Activated CD4-positive, alpha-beta T cell treated with anti-CD3 and anti-CD28 coated beads for 24 hours (primary cell): ENCODE measurements at places on chromosomes 1 and 21.

DNA sequence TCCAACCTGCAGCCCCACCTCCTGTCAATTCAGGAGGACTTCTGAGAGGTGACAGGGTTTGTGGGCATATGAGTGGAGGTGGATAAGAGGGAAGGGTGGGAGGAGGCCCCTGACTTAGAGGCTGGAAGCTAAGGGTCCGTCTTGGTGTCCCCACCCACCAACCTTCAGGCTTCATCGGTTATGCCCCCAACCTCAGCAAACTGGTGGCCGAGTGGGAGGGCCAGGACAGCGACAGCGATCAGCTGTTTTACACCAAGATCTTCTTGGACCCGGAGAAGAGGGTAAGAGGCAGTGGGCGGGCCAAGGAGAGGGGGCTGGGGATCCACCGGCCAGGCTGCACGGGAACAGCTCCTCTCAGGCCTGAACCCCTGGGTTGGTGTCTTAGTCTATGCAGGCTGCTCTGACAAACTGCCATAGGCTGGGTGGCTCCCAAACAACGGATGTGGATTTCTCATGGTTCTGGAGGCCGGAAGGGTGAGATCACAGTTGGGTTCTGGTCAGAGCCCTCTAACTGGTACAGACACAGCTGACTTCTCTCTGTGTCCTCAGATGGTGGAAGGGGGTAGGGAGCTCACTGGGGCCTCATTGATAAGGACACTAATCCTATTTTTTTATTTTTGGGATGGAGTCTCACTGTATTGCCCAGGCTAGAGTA, 18.1 kb downstream of the PLOD1 start:
- no peak for DNase-seq

- peak; percentile 19 for DNase-seq
These were observed 38.6 kb downstream of the C21orf91 start for GRCh38 chr21:17780539-17780938.

GRCh38 chr21:33901412-33902288, 14.0 kb downstream of the ATP5PO start:
- DNase-seq = no peak

DNA sequence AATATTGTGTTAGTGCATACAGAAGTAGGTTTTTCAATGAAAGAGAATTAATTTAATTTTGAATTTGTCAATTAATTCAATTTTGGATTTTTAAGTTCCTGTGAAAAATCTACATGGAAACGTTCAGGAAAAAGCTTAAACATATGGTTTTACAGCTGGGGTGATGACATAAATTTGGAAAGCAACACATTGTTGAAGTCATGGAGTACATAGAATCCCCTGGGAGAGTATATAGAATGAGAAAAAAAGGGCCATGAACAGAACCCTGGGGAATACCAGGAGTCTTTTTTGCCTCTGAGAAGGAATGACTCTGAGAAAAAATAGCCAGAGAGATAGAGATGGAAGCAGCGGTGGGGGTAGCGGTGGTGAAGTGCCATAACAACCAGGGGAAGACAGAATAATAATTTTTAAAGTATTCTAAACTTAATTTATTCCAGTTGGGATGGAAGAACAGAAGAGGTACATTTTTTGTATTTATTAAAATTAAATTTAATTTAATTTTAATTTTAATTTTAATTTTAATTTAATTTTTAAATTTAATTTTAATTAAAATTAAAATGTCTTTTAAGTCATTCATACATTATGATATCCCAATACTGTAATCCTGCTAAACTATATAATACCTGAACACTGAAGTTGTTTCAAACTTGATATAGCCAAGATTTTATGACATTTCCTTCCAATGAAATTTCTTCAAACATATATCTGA, 48.9 kb downstream of the NME7 start:
- no peak for DNase-seq

DNA sequence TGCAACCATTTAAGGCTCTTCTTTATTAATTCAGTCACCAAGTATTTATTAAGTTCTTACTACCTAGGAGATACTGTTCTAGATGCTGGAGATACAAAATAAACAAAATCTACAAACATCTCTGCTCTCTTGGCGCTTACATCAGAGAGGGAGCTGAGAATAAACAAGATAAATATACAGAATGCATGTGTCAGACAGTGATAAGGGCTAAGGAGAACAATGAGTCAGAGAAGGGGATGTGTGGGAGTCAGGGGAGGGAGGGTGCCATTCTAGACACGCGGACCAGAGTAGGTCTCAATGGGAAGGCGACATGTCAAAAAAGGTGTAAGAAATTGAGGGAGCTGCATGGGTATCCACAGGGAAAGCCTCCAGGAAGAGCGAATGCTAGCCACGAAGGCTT, 393.2 kb downstream of the RWDD3 start:
- DNase-seq = no peak

DNA sequence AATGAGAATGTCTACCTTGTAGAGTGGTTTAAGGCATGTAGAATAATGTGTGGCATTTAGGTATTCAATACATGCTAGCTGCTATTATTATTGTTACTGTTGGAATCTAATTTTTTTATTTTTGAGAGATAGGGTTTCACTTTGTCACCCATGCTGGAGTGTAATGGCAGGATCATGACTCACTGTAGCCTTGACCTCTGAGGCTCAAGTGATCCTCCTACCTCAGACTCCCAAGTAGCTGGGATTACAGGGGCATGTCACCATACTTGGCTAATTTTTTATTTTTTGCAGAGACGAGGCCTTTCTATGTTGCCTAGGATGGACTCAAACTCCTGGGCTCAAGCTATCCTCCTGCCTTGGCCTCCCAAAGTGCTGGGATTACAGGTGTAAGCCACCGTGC, 61.9 kb downstream of the EPB41 start:
- DNase-seq = no peak

DNA sequence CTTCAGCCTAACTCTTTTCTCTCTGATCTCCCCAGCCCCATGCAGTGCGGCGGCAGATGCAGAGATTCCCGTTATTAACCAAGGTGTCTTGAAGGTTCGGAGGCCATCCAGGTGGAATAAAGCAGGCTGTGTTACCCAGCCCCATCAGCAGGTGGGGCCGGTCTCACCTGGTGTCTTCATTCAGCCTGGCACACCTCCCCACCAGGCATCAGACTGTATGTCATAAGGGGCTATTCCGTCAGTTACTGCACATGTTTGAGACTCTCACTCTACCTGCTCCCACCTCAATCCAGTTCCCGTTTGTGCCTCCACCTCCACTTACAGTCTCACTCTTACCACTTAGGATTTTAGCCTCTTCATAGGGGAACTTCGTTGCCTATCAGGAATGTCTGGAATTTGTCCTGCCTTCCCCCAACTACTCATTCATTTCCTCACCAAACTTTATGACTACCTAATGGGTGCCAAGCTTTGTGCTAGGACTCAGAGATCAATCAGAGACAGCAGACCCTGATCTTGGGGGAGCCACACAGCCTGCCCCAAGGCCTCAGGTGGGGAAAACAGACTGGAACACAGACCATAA, 170.2 kb downstream of the PLPP3 start:
- DNase-seq = no peak

- DNase-seq = no peak
These were observed 50.5 kb upstream of the GADD45A start for GRCh38 chr1:67634396-67634935.

- no peak for DNase-seq
These were observed 56.8 kb downstream of the LUZP1 start for GRCh38 chr1:23111600-23112535.

DNA sequence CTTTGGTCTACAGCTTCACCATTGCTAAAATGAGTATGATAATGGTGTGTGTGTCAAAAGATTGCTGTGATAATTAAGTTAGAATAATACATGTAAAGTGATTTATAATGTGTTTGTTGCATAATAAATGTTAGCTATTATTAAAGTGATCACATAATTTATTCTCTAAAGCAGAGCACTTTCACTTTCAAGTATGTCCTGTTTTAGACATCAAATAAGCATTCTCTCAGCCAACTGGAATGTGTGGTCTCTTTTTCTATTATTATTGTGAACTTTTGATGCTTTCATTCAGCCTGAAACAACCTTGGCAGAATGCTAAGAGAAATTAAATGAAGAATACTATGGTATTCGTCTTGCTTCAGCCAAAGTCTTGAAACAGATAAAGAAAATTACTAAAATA, 102.8 kb upstream of the COL11A1 start:
- DNase-seq = no peak

- DNase-seq = no peak
These were observed 126.0 kb upstream of the IPO9 start for GRCh38 chr1:201702936-201703335.
